ENCODE measurements at places on chromosomes 11 and 22.

- DNase-seq = no peak
These were observed 364.9 kb upstream of the CADM1 start for GRCh38 chr11:115869131-115869530.

DNA sequence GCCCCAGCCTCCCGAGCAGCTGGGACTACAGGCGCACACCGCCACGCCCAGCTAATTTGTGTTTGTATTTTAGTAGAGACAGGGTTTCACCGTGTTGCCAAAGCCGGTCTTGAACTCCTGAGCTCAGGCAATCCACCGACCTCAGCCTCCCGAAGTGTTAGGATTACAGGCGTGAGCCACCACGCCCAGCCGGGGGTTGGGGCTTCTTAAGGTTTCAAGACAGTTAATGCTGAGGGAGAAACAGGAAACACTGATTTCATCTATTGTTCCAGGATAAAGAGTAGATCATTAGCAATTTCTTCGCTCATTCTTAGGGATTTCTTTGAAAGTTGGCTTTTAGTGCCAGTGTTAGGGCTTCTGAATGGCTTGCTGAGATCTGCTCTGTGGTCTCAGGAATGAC is 21.2 kb upstream of the CLMP start:
- no peak for DNase-seq

DNA sequence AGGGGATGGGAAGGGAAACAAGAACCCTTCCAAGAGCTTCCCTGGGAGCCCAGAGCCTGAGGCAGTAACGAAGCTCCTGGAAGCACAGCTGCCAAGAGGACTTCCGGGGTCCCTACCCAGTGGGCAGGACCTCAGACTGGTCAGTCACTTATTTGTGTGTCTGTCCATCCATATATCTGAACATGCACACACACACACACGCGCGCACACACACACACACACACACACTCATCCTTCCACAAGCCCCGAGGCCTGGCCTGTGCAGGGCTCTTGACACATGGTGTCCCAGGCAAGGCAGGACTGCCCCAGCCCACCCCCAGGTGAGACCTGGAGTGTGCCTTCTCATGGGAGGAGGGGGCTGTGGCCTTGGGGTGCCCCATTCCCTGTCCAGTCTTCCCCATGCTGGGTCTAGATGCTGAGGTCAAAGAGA is 44.9 kb downstream of the IGLL5 start:
- DNase-seq = no peak

DNA sequence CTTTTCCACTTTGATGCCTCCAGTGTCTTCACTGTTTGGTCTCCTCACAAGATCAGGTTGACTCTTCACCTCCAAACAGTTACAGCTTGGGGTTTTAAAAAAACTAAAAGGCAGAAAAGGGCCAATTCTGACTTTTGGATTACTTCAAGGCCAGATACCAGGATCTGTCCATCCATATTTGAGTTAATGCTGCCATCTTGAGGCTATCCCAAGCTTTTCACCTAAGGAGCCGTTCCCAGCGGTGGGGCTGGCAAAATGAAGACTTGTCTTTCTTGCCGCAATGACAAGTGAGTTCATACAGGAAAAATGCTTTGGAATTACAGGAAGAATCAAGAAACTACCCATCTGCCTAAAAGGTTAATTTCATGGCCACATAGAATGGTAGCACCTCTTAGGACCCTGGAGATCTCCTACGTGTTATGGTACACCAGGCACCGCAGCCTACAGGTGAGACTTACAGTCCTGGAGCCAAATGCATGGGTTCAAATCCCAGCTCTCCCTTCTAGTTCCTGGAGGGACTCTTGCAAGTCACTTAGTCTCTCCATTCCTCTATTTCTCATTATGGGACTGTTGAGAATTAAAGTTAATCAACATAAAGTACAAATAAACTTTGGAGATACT is 6.0 kb upstream of the OR5B21 start:
- no peak for DNase-seq

DNA sequence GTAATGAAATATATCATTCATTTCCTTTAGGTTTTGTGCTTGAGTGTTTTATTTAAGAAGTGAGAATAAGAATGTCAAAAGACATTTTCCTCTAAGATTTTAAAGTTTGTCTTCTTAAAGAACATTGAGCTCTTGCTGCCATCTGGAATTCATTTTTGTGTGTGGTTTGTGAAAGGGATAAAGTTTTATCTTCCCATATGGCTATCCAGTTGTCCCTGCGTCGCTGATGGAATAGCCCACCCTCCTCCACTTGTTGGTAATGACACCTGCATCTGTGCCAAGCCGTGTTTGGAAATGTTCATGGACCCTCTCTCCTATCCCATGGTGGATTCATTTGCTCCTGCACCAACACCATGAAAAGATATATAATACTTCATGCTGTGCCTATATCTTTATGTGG is 901.5 kb downstream of the BRD1 start:
- DNase-seq = no peak

- no peak for DNase-seq
These were observed 884 bp downstream of the CENATAC start for GRCh38 chr11:118998822-118999221.

DNA sequence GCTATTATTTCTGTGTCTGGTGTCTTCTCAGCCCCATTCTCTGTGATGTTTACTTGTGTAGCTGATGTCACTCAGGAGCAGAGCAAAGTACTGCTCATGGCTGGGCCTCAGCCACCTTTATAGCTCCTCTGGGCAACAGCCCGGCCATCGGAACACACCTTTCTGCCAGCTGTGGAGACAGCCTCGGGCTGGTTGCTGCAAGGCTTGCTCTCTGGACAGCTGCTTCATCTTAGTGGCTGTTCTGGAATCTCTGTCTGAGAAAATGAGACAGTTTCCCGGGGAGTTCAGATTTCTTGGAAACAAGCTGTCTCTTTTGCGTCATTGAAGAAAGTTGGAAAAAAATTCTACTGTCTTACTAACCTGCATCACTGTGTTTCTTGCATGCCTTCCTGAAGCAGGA is 20.0 kb downstream of the THY1 start:
- no peak for DNase-seq

DNA sequence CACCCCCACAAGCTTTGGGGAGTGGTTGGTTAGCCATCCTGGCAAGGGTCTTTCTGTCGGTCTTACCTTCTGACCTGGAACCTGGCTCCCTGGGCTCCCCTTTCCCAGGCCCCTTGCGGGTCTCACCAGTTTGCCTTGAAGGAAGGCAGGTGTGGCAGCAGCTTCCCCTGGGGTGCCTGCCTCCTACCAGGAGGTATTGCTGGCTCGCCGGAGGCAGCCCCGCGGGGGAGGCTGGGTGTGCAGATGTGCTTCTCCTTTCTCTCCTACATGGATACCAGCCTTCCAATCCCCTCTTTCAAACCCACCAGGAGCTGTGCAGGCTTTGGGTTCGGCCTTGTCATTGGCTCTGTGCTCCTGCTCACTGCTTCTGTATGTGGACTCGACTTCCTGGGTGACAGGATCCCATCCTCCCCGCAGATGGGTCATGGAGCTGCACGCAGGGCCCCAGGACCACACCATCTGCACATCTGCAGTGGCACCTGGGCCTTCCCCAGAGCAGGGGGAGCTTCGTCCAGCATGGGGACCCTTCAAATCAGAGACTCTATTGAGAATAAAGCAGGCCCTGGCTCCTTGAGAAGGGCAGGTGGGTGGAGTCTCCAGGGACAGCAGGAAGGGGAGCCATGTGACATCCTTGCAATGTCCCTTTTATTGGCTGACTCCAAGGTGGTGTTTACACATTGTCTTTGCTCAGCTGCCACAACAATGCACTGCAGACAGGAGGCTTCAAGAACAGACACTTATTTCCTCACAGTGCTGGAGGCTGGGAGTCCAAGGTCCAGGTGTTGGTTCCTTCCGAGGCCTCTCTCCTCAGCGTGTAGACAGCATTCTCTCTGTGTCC is 592.0 kb downstream of the BRD1 start:
- DNase-seq = no peak

- DNase-seq = peak; percentile 76
These were observed 9.1 kb downstream of the SELENOO start for GRCh38 chr22:50209893-50210292.

- DNase-seq = no peak
These were observed 57.6 kb downstream of the LIF start for GRCh38 chr22:30188911-30189310.

DNA sequence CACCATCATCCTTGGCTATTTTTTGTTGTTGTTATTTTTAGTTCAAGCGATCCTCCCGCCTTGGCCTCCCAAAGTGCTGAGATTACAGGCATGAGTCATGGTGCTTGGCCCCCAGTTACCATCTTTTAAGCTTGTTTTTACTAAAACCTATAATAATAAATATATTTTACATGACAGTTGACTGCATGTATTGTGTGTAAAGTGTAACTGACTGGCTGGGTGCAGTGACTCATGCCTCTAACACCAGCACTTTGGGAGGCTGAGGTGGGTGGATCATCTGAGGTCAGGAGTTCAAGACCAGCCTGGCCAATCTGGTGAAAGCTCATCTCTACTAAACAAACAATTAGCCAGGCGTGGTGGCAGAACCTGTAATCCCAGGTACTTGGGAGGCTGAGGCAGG is 386.2 kb downstream of the TENM4 start:
- DNase-seq = no peak

DNA sequence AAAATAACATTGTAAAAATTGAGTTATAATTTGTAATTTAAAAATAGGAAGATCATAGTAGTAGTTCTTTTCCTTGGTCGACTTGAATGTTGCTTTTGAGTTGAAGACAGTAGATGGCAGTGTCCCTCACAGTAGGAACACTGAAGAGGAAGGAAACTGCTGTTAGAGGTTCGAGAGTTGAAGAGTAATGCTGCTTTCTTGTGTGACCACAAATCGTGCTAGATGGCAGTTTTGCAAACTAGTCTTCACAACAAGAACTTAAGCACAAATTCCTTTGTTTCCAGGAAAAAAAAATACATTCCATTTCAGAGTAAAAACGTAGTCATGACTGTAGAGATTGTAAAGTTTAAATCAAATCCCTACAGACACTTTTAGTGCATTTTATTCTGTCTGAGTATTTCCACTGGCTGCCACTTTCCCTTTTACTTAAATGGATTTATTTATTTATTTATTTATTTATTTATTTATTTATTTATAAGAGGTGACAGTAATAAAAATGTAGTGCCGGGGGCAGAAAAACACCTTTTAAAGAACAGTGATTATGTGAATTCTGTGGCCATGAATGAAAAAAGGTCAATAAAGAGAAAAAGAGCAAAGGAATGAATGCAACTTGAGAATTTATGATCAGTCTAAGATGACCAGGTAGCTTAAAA is 54.6 kb downstream of the SPECC1L start:
- DNase-seq = no peak

DNA sequence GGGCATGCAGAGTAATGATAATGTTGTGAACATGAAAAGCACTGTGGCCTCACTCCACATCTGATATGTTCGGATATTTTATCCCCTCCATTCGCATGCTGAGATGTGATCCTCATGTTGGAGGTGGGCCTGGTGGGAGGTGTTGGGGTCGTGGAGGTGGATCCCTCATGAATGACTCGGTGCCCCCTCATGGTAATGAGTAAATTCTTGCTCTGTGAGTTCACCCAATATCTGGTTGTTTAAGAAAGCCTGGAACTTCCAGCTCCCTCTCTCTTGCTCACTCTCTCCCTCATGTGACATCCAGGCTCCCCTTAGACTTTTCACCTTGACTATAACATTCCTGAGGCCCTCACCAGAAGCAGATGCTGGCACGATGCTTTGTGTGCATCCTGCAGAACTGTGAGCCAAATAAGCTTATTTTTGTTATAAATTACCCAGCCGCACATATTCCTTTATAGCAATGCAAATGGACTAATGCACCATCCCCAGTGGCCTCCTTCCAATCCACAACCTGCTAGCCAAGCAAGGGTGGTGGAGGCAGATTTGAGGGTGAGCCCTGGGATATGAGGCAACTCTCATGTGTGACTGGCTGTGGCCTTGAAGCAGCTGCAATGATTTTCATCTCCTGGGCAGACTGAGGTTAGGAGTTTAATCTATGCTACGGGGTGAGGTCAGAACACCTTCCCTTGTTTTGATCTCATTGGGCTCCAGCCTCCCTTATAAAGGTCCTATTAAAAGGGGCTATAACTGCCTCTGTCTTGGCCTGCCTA is 276.5 kb downstream of the ETS1 start:
- DNase-seq = no peak

DNA sequence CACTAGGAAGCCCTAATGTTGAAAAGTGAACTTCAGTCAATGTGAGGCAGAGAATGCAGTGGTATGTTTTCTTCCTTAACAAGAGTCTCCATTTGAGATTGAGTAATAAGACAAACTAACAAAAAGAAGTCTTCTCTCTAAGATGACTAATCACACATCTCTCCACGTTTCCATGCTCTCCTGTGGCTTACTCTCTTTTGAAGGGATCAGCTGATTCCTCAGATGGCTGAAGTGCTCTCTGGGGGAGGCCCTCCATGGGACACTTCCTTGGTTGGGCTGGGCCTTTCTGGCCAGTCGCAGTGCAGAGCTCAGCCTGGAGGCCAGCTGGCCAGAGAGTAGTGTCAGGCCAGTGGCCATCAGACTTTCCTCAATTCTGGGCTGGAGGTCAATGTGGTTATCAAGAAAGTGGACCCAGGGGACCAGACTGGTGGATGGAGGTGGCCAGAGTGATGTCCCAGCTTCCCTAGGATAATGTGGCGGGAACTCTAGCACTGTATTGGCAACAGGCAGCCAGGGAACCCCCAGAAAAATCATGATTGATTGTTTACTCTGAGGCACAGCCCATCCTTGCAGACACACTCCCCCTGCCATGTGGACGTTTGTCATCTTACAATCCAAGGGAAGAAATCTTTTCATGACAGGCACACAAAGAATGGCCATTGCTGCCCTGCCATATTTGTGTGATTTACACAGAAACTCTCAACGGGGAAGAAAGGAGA is 14.5 kb downstream of the CSRP3 start:
- no peak for DNase-seq

DNA sequence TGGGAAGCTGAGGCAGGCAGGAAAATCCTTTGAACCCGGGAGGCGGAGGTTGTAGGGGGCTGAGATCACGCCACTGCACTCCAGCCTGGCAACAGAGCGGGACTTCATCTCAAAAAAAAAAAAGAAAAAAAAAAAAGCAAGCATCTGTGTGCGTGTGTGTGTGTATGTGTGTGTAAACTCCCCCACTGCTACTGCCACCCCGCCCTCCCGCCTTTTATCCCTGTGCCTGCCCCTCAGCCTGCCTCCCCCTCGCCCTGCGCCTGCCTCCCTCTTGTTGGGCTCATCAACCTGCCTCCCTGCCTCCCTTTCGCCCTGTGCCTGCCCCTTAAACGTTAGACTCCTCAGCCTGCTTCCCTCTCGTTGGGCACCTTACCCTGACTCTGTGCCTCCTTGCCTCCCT is 18.0 kb downstream of the TMEM258 start:
- no peak for DNase-seq

GRCh38 chr11:109606256-109606655 is 184.3 kb downstream of the C11orf87 start:
- DNase-seq = no peak

- no peak for DNase-seq
These were observed 44.4 kb upstream of the PPP6R3 start for GRCh38 chr11:68416070-68416578.

DNA sequence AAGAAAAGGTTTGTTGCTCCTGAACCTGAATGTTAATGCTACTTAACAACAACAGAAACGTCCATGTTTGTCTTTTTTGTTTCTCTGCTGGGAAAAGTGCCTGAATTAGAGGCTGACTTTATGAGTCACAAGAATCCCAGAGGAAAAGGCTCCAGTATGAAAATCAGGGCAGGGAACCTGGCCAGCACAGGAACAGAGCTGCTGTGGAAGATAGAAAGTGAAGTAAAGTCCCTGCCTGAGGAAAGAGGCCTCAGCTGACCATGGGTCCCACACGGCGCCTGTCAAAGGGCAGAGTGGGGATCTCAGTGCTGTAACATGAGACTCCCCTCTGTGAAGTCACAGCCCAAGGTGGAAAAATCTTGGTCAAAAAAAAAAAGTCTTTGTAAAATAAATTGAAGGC is 632.3 kb upstream of the CCDC90B start:
- no peak for DNase-seq
